ENCODE measurements at places on chromosomes 2 and 18. TPM values are rescaled to one million over a fixed set of nuclear protein-coding genes. Genes with fewer than 3 reads are reported as not detected.
A peak's percentile ranks its signal among the peaks of the same experiment; 100 is the strongest.

DNA sequence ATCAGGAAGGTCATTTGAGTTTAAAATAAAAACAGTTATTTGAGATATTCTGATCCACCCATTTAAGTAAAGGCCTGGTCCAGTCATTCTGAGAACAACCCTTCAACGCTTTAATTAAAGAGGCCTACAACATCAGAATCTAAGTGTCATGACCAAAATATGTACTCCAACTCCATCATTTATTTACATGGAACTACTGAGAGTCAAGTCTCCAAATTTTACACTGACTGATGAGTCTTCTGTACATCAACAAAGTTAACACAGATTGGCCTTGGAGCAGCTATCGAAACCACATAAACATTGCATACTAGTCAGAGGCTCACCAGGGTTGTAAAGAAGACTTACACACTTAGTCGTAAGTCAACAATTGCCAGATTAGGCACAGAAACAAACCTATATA is 37.1 kb downstream of the PIEZO2 start:
- no peaks in the 10 kb centered on the region for H3K4me1 ChIP-seq
- DNase-seq: no peak
- H3K27me3 ChIP-seq: no peaks in the 10 kb centered on the region
- no peak overlapping the region for H3K27ac ChIP-seq
- H3K36me3 ChIP-seq: no peaks in the 10 kb centered on the region

- DNase-seq: no peak
- no peaks in the 10 kb centered on the region for H3K4me1 ChIP-seq
- H3K36me3 ChIP-seq: peaks cover 18% of the 10 kb centered on the region
- H3K27ac ChIP-seq: no peak overlapping the region
Measured at GRCh38 chr2:3420076-3420768, 40.7 kb downstream of the TRAPPC12 start.

DNA sequence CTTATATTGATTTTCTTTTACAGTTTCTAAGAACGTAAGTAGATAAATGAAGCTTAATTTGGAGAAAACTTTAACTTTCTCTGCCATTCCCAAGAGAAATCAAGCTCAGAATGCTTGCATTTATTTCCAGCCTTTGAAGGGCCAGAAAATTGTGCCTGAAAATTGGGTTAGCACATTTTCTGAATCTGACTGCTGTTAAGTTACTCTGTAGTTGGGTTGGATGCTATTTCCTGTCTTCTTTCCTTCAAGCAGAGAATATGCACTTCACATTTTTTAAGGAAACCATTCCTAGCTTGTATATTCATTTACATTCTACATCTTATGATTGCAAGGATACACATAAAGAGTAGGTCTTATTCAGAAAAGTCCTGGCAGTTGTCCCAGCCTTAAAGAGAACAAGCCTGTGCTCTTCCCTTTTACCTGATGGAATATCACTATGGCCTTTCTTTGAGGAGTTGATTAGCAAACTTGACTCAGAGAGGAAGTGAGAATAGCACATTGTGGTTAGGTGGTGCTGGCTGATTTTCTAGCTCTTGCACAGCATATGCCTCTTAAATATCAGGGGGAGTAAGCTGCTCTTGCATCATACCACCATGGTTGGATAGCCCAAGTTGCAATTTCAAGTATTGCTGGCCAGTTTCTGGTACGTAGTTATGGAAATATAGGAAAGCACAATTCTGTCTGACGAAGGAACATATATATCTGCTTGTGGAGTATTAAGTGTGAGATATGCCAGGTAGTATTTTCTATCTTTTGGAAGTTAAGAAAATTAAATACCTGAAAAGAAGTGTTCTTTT is 133.7 kb downstream of the COMMD1 start:
- no peak overlapping the region for H3K4me3 ChIP-seq
- no peak for DNase-seq
- H3K4me1 ChIP-seq: no peaks in the 10 kb centered on the region
- H3K27me3 ChIP-seq: no peaks in the 10 kb centered on the region
- H3K36me3 ChIP-seq: no peaks in the 10 kb centered on the region

DNA sequence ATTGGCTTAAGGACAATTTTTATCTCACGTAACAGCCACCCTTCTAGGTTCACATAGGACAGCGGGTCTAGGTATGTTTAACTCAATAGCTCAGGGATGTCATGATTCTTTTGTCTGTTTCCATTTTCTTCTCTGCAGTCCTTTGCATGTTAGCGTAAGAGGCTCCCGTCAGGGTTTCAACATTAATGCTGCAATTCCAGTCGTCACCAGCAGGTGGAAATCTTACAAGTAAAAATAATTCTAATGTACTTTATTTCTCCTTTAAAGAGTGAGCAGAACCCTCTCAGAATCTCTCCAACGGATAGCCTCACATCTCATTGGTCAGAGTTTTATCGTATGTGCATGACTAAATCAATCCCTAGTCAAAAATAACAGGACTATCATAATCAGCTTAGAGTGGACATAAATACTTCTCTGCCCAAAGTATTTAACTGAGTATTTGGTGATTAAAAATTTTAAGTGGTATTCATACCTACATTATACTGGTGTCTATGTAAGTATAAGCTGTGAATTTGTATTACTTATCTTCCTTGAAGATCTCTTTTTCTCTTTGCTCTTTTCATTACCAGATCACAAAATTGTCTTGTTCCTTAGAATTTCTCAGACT is 487.2 kb upstream of the GCFC2 start:
- H3K27me3 ChIP-seq: no peaks in the 10 kb centered on the region
- H3K36me3 ChIP-seq: no peaks in the 10 kb centered on the region
- DNase-seq: peak; percentile 51
- H3K27ac ChIP-seq: no peak overlapping the region
- H3K4me1 ChIP-seq: no peaks in the 10 kb centered on the region

DNA sequence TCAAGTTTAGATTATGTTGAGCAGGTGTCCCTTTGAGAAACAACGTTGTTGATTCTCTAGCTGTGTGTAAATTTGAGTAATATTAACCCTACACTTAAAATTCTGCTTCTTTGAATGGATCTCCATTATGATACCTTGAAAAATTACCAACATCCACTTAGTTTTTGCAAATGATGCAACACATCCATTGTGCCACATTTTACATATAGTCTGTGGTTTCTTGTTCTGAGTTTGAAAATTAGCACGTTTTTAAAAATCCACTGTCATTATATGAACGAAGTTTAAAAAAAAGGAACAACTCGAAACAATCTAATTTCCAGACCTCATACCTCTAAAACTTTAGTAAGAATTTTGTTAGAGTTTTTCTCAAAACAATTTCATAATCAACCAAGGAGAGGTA is 37.7 kb downstream of the PIK3C3 start:
- no peak for DNase-seq
- H3K4me3 ChIP-seq: no peak overlapping the region
- no peak overlapping the region for H3K27ac ChIP-seq
- H3K36me3 ChIP-seq: peaks cover 4% of the 10 kb centered on the region
- no peaks in the 10 kb centered on the region for H3K27me3 ChIP-seq

DNA sequence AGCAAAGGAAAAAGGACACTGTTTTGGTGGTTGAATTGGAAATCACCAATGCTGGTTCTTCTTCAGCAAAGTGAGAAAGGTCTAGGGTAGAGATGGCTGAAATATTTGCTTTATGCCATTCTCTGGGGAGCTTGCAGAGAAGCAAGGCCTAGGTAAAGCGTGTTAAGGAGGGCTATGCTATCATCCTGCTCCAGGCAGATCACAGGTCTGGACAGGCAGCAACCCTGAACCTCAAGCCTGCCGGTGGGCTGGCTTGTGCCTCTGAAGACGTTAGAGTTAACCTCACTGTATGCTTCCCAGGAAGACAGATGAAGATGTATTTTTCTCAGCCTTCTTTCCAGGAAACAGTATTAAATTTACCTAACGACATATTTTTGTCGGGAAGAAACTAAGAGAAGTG is 138.5 kb upstream of the LYPD6 start:
- H3K4me1 ChIP-seq: no peaks in the 10 kb centered on the region
- no peak for DNase-seq
- H3K36me3 ChIP-seq: no peaks in the 10 kb centered on the region
- no peaks in the 10 kb centered on the region for H3K27me3 ChIP-seq
- H3K4me3 ChIP-seq: no peak overlapping the region
- no peak overlapping the region for H3K27ac ChIP-seq

GRCh38 chr2:240565333-240566202 is 2.7 kb upstream of the RNPEPL1 start:
- peak; percentile 81 for DNase-seq
- H3K36me3 ChIP-seq: no peaks in the 10 kb centered on the region
- H3K4me3 ChIP-seq: peak overlapping the region; percentile 79
- no peaks in the 10 kb centered on the region for H3K27me3 ChIP-seq
- peak overlapping the region; percentile 73 for H3K27ac ChIP-seq

DNA sequence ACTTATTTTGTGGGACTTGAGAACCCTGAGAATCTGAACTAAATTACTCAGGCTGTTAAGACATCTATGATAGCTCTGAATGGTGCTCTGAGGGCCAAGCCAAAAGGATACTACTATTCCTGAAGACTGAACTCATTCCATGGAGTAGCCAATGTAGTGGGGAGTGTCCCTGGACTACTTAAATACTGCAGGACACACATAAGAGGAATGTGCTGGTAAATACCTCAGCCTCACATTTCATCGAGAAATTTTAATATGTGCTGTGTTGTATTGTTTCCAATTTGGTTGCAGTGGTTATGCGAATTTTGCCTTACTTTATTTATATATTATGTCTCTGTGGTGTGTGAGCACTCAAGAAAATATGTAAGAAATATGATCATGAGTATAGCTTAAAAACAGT is 264.4 kb upstream of the FIGN start:
- DNase-seq: no peak
- no peaks in the 10 kb centered on the region for H3K36me3 ChIP-seq
- H3K4me1 ChIP-seq: no peaks in the 10 kb centered on the region
- H3K27ac ChIP-seq: no peak overlapping the region
- H3K27me3 ChIP-seq: no peaks in the 10 kb centered on the region
- no peak overlapping the region for H3K4me3 ChIP-seq

- no peak overlapping the region for H3K4me3 ChIP-seq
- no peak for DNase-seq
- H3K27ac ChIP-seq: no peak overlapping the region
Measured at GRCh38 chr2:136124805-136125204, 6.9 kb upstream of the CXCR4 start.

GRCh38 chr2:74849228-74849892 is 15.4 kb downstream of the HK2 start:
- no peaks in the 10 kb centered on the region for H3K36me3 ChIP-seq
- H3K27me3 ChIP-seq: no peaks in the 10 kb centered on the region
- H3K4me1 ChIP-seq: peaks cover 10% of the 10 kb centered on the region
- no peak overlapping the region for H3K4me3 ChIP-seq
- DNase-seq: peak; percentile 51

- H3K36me3 ChIP-seq: no peaks in the 10 kb centered on the region
- no peaks in the 10 kb centered on the region for H3K4me1 ChIP-seq
- no peak overlapping the region for H3K27ac ChIP-seq
- no peak for DNase-seq
Measured at GRCh38 chr2:62406573-62407043, 99.4 kb downstream of the TMEM17 start.

GRCh38 chr2:88601286-88601685 is 26.0 kb downstream of the EIF2AK3 start:
- H3K27me3 ChIP-seq: no peaks in the 10 kb centered on the region
- H3K4me3 ChIP-seq: no peak overlapping the region
- H3K27ac ChIP-seq: no peak overlapping the region
- peaks cover 18% of the 10 kb centered on the region for H3K4me1 ChIP-seq

DNA sequence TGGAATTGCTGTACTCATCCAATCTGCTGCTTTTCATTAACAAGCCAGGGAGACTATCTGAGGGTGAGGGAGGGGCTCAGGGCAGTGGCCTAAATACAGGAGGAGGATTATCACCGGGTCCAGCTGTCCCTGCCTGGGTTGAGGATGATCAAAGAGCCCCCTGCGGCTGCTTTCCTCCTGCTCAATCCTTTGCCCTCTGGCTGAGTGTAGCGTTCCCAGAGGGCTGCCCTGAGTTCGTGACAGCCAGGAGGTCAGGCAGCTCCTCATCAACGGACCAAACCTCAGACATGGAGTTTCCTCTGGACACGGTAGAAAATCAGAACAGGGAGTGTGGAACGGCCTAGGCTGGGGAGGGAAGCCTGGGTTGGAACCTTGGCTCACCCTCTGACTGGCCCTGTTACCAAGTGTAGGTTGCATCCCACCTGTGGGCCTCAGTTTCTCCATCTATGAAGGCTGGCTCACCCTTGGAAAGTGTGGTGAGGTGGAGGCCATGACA is 23.5 kb downstream of the CIB4 start:
- no peak overlapping the region for H3K27ac ChIP-seq
- no peaks in the 10 kb centered on the region for H3K4me1 ChIP-seq
- DNase-seq: no peak
- no peak overlapping the region for H3K4me3 ChIP-seq
- no peaks in the 10 kb centered on the region for H3K36me3 ChIP-seq

DNA sequence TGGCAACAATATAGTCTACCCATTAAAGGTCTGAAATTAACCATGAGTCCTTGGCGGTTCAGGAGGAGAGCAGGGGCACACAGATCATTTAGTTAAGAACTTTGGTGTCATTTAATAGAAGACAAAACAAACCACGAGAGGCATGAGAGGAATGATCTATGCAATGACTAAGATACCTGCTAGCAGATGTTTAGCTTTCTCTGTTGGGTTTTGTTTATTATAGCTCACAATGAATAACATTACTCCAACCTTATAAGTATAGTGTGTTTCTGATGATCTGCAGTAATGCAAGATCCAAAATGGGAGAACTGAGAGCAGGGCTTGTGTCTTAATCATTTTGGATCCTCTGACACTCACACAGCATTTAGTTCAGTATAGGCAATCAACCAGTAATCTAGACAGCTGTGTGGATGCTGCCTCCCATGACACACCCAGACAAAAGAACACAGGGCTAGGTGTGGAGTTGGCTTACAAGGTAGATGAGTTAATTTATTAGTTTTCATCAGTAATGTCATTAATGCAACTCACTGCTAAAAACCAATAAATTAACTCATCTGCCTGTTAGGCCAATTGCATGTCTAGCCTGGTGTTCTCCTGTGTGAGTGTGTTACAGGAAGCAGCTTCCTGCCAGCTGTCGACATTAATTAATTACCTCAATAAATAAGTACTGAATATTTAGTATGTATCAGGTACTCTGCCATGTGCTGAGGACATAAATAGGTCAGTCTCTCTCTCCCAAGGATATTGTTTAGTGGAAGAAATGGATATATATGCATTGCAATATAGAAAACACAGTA is 92.3 kb downstream of the CLIP4 start:
- H3K4me1 ChIP-seq: no peaks in the 10 kb centered on the region
- H3K27ac ChIP-seq: no peak overlapping the region
- no peak overlapping the region for H3K4me3 ChIP-seq
- DNase-seq: no peak
- no peaks in the 10 kb centered on the region for H3K27me3 ChIP-seq

Gene RPRM
- 0.42 TPM for polyA plus RNA-seq

Gene PAIP2B
- 9.0 TPM for polyA plus RNA-seq

Gene CKAP2L
- 0.04 TPM for polyA plus RNA-seq

Gene ZNF396
- polyA plus RNA-seq: 2.7 TPM
